ENCODE measurements at places on chromosomes 2 and 18. TPM values are rescaled to one million over a fixed set of nuclear protein-coding genes. Genes with fewer than 3 reads are reported as not detected.

The BCL11A gene
- total RNA-seq: 222 TPM

The AAK1 gene
- 28.6 TPM for total RNA-seq

- no peak for DNase-seq
Observed at GRCh38 chr18:46894124-46894523, 23.2 kb downstream of the PIAS2 start.

GRCh38 chr18:63997606-63998005 lies 27.7 kb downstream of the SERPINB8 start:
- no peak for DNase-seq

The RAPGEF4 gene
- total RNA-seq: 25.3 TPM

The CD207 gene
- 25.4 TPM for total RNA-seq

- DNase-seq: no peak
Observed at GRCh38 chr18:27413495-27414401, 228.6 kb upstream of the CHST9 start.

The CHRND gene
- total RNA-seq: not detected

DNA sequence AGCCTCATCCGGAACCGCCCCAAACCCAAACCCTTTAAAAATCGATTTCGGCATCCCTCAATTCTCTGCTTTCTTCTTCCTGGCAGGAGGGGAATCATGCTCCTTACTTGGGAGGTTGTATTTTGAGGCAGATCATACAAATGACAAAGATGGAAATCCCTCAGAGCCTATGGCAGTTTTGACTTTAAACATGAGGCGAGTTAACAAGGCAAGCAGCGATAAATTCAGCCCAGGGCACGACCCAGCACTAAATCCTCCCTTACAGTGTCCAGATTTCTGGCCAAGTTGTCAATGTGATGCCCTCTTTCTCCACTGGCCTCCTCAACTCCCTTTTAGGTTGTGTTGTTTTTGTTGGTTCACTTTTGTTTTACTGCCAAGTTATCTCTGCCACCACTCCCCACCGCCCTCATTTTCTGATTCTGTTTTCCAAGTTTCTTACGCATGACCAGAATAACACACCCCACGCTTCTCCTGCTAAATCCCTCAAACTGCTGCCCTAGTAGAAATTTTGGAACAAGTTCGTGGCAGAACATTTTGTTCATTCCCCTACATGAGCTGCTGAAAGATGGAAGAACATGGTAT lies 68.3 kb downstream of the CTAGE1 start:
- DNase-seq: no peak

- DNase-seq: no peak
Observed at GRCh38 chr2:215594766-215595165, 158.9 kb upstream of the FN1 start.

The KCNIP3 gene
- 21.6 TPM for total RNA-seq

The STARD6 gene
- total RNA-seq: not detected

DNA sequence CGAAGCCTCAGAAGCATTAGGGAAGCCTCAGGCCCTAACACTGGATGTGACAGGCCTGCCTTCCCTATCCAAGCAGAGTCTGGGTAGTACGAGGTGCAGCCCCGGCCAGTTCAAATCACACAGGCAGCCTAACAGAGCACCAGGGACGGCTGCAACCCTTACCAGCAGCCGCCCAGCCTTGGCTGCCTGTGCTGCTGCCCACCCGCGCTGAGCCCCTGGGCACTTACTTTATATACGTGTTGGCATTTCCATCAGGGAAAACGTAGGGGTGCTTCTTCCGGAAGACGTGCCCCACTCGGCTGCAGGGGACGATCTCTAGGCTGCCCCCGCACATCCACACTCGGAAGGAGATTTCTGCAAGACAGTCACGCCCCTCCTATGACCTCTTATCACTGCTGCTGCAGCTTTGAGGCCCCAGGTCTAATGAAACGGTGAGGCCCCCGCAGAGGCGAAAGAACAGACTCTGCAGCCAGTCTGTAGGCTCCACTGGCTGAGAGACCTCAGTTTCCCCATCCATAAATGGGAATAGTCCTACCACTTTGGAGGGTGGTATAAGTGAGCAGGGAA lies 124.7 kb upstream of the CAPN13 start:
- no peak for DNase-seq

GRCh38 chr2:101748000-101748399 lies 50.5 kb downstream of the MAP4K4 start:
- no peak for DNase-seq

- DNase-seq: no peak
Observed at GRCh38 chr2:223338016-223338415, 264.1 kb downstream of the SCG2 start.

GRCh38 chr2:74417763-74418162 lies 3.7 kb downstream of the C2orf81 start:
- DNase-seq: no peak

The HJURP gene
- total RNA-seq: 7.1 TPM

- no peak for DNase-seq
Observed at GRCh38 chr18:74264303-74265020, 27.3 kb downstream of the CYB5A start.

GRCh38 chr2:62775367-62775668 lies 69.8 kb downstream of the EHBP1 start:
- DNase-seq: no peak
